ENCODE measurements at places on chromosomes 12 and 14. TPM values are rescaled to one million over a fixed set of nuclear protein-coding genes. Genes with fewer than 3 reads are reported as not detected.
A peak's percentile ranks its signal among the peaks of the same experiment; 100 is the strongest.

DNA sequence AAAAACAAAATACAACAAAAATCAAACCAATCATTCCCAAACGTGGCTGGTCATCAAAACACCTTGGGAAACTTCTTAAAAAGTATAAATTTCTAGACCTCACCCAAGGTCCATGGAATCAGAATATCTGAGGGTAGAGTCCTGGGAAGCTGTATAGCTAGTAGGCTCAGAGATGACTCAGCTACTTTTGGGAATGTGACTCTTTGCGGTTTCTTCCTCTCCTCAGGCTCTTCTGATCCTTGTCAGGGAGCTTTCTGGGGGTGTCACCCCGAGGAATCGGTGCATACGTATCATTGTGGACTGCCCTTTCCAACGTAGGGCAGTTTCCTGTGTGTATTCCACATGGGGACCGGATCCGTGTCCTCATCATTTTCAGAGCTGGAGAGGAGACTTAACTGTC, 14.8 kb downstream of the JDP2 start:
- DNase-seq = no peak
- H3K27ac ChIP-seq = no peak overlapping the region
- H3K4me3 ChIP-seq = no peak overlapping the region
- H3K27me3 ChIP-seq = no peaks in the 10 kb centered on the region

DNA sequence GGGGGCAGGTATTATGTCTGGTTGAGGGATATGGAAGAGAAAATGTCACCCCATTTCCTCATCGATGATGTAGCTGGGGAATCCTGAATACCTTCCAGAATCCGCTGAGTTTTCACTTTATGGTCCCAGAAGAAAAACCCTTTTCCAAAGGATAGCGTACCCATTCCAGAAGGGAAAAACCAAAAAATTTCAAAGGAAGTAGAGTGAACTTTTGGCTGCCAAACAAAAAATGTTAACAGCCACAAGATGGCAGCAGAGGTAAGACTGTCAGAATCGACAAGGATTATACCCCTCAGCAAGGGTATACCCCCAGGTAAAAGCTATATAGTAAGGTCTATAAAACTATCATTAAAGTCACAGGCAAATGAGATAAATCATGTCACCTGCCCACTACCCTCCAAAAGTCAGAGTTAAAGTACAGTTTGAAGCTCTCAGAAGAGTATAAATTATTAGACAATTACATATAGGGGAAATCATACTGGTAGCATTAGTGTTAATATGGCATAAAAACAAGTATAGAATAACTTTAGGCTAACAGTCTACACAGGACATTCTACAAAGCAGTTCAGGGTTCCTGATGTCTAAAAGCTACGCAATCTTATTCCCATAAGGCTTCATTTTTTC, 18.0 kb downstream of the ACIN1 start:
- H3K4me3 ChIP-seq = no peak overlapping the region
- peaks cover 36% of the 10 kb centered on the region for H3K36me3 ChIP-seq
- peaks cover 9% of the 10 kb centered on the region for H3K4me1 ChIP-seq
- H3K27me3 ChIP-seq = no peaks in the 10 kb centered on the region

DNA sequence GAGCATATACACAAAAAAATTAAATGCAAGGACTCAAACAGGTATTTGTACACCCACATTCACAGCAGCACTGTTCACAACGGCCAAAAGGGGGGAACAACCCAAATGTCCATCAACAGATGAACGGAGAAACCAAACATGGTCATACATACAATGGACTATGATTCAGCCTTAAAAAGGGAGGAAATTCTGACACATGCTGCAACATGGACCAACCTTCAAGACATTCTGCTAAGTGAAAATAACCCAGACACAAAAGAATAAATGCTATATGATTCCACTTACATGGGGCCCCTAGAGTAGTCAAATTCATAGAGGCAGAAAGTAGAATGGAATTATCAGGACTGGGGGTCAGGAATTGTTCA, 29.5 kb downstream of the ACTN1 start:
- no peak overlapping the region for H3K4me3 ChIP-seq
- H3K4me1 ChIP-seq = peaks cover 85% of the 10 kb centered on the region
- peak overlapping the region; percentile 90 for H3K27ac ChIP-seq
- no peaks in the 10 kb centered on the region for H3K27me3 ChIP-seq
- DNase-seq = no peak
- H3K36me3 ChIP-seq = peaks cover 33% of the 10 kb centered on the region

GRCh38 chr14:63939006-63939270, 86.1 kb downstream of the SYNE2 start:
- H3K36me3 ChIP-seq = peaks cover 15% of the 10 kb centered on the region
- peaks cover 30% of the 10 kb centered on the region for H3K4me1 ChIP-seq
- DNase-seq = no peak
- H3K27me3 ChIP-seq = no peaks in the 10 kb centered on the region
- H3K27ac ChIP-seq = no peak overlapping the region
- H3K4me3 ChIP-seq = no peak overlapping the region

GRCh38 chr12:71075743-71076142, 82.1 kb downstream of the TSPAN8 start:
- no peak overlapping the region for H3K27ac ChIP-seq
- no peak overlapping the region for H3K4me3 ChIP-seq
- H3K27me3 ChIP-seq = no peaks in the 10 kb centered on the region
- no peaks in the 10 kb centered on the region for H3K4me1 ChIP-seq
- no peaks in the 10 kb centered on the region for H3K36me3 ChIP-seq
- DNase-seq = no peak

- H3K27ac ChIP-seq = peak overlapping the region; percentile 89
- DNase-seq = peak; percentile 58
- peak overlapping the region; percentile 5 for H3K4me3 ChIP-seq
- H3K36me3 ChIP-seq = peaks cover 54% of the 10 kb centered on the region
- H3K27me3 ChIP-seq = no peaks in the 10 kb centered on the region
These were observed 15.0 kb upstream of the AKAP5 start for GRCh38 chr14:64450255-64450654.

DNA sequence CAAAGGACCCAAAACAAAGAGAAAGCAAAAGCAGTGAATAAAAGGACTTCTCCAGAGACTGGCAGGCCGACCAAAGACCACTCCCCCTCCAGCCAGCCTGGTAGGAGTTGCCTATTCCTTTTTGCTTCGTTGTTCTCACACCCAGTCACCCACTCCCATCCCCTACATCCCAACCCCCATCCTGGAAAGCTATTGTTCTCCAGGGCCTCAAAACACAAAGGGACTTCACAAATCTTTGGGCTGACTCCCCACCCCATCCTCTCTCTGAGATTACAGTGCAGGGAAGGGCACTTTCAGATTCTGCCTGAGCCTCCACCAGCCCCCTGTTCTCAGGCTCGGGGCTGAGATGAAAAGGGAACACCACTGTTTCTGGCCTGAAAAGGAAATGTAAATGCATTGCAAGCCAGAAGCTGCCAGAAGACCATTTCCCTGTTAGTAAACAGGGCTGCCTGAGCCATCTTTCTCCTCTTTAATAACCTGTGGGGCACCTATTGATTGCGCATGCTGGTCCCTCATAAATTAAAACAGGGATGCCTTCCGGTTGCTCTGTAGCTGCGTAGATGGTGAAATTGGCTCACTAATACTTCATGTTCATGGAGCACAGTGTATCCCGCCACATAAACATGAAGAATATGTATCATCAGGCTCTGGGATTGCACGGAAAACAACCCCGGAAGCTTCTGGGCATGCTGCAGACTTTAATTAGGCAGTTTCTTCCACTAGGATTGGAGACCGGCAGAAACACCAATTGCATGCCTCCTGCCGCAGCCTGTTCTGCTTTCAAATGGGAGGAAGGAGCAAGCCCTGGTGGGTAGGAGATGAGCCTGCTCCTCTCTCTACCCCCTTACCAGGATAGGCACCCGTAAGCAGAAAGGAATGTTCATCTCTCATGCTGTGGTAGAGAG, 130.3 kb upstream of the FUT8 start:
- H3K4me3 ChIP-seq = peak overlapping the region; percentile 69
- peak; percentile 37 for DNase-seq
- H3K27me3 ChIP-seq = no peaks in the 10 kb centered on the region
- H3K4me1 ChIP-seq = peaks cover 37% of the 10 kb centered on the region
- H3K36me3 ChIP-seq = no peaks in the 10 kb centered on the region

DNA sequence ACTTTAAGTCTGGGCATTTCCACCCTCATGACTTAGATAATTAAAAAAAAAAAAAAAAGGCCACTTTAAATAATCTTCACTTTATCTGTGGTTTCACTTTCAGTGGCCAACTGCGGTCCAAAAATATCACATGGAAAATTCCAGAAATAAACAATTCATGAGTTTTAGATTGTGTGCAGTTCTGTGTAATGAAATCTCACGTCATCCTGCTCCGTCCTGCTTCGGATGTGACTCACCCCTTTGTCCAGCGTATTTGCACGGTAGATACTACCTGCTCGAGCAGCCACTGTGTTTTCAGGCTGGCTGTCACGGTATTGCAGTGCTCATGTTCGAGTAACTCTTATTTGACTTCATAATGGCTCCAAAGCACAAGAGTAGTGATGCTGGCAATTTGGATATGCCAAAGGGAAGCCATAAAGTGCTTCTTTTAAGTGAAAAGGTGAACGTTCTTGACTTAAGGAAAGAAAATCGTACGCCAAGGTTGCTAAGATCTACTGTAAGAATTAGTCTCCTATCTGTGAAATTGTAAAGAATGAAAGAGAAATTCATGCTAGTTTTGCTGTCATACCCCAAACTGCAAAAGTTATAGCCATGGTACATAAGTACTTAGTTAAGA, 2.4 kb downstream of the E2F7 start:
- H3K4me1 ChIP-seq = peaks cover 9% of the 10 kb centered on the region
- H3K36me3 ChIP-seq = peaks cover 12% of the 10 kb centered on the region
- H3K27me3 ChIP-seq = peaks cover 40% of the 10 kb centered on the region
- no peak overlapping the region for H3K4me3 ChIP-seq

DNA sequence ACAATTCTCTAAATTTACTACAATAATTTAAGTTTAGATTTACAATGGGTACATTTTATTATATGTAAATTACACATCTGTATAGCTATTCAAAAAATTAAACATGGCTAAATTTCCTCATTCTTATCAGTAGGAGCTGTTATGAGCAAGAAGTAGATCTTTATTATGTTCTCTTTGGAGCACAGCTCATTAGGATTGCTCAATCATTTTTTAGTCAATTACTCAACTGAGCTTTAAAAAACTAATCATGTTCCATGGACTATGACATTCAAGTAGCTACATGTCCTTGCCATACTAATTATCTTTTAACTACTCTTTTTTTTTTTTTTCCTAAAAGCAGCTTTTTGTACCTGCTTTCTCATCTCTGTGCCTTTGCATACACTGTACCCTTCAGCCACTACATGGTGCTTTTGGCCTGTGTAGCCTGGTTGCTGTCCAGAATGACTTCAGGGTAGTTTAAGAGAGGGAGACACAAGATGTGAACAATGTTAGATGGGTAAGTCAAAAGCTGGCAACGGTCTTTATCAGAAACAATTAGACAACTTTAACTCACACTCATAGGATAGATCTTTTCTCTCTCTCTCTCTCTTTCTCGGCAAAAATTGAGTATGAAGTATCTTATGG, 69.0 kb downstream of the SSPN start:
- H3K27ac ChIP-seq = no peak overlapping the region
- no peaks in the 10 kb centered on the region for H3K4me1 ChIP-seq
- no peaks in the 10 kb centered on the region for H3K27me3 ChIP-seq
- H3K36me3 ChIP-seq = no peaks in the 10 kb centered on the region
- DNase-seq = no peak
- H3K4me3 ChIP-seq = no peak overlapping the region

DNA sequence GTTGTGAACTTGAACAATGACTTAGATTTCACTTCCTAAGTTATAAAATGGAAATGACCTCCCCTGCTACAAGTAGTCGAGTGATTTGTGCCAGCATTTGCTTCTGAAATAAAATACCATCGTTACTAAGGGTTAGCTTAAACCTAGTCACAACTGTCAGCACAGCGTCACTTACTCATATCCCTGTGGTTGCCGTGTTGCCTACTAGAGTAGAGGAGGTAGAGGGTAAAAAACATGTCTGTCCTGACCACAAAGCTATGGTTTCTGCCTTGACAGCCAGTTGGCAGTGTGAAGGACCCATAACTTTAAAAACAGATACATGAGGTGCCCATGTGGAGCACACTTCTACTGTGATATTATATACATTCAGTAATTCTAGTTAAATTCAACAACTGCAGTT, 234.2 kb upstream of the RGS6 start:
- H3K4me1 ChIP-seq = peaks cover 8% of the 10 kb centered on the region
- H3K27ac ChIP-seq = no peak overlapping the region
- peaks cover 33% of the 10 kb centered on the region for H3K36me3 ChIP-seq
- H3K27me3 ChIP-seq = no peaks in the 10 kb centered on the region
- H3K4me3 ChIP-seq = no peak overlapping the region

GRCh38 chr12:109533487-109533740, 39.9 kb downstream of the MMAB start:
- no peak overlapping the region for H3K4me3 ChIP-seq
- H3K27ac ChIP-seq = no peak overlapping the region
- H3K27me3 ChIP-seq = no peaks in the 10 kb centered on the region
- DNase-seq = no peak

- no peaks in the 10 kb centered on the region for H3K27me3 ChIP-seq
- no peak overlapping the region for H3K4me3 ChIP-seq
- H3K36me3 ChIP-seq = no peaks in the 10 kb centered on the region
- no peaks in the 10 kb centered on the region for H3K4me1 ChIP-seq
- no peak overlapping the region for H3K27ac ChIP-seq
- DNase-seq = no peak
These were observed 376.0 kb downstream of the C12orf75 start for GRCh38 chr12:105706321-105706972.

- H3K4me3 ChIP-seq = no peak overlapping the region
- no peaks in the 10 kb centered on the region for H3K4me1 ChIP-seq
- no peaks in the 10 kb centered on the region for H3K27me3 ChIP-seq
- DNase-seq = no peak
- no peak overlapping the region for H3K27ac ChIP-seq
These were observed 816.2 kb downstream of the DIO2 start for GRCh38 chr14:79395061-79395460.

DNA sequence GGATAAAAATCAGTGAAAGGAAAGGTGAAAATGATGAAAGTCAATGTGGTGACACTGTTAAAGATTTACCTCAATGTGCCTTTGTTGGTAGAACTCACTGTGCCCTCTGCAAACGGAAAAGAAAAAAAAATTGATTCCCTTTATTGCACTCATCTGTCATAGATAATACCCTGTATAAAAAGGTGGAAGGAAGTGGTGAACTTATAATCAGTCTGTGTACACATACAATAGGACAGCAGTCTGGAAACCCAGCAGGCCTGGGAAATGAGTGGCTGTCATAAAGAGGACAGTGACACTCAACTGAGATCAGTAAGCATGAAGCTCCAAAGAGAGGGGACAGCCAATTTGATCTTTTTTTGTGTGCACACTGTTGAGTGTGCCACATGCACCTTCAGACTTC, 364.7 kb downstream of the NOVA1 start:
- no peak overlapping the region for H3K27ac ChIP-seq
- no peaks in the 10 kb centered on the region for H3K4me1 ChIP-seq
- no peak for DNase-seq

GRCh38 chr14:97536421-97536820, 739.2 kb downstream of the VRK1 start:
- no peak overlapping the region for H3K4me3 ChIP-seq
- H3K36me3 ChIP-seq = no peaks in the 10 kb centered on the region
- no peak for DNase-seq
- no peak overlapping the region for H3K27ac ChIP-seq
- H3K4me1 ChIP-seq = no peaks in the 10 kb centered on the region

Gene SLC39A5
- total RNA-seq = 0.41 TPM

Gene PLEKHD1
- total RNA-seq = 0.07 TPM

Gene FBLN5
- total RNA-seq = 1.3 TPM

Gene LUM
- not detected for total RNA-seq

Gene CACNA1C
- 0.02 TPM for total RNA-seq

Gene WNT1
- not detected for total RNA-seq

Gene CLEC4A
- total RNA-seq = 2.0 TPM

Gene AGAP2
- 22.4 TPM for total RNA-seq

Gene KLRK1
- total RNA-seq = 112 TPM

Gene RILPL1
- 2.9 TPM for total RNA-seq

Gene JAG2
- total RNA-seq = 3.6 TPM

Gene SLC7A8
- 1.9 TPM for total RNA-seq

Gene MYF5
- total RNA-seq = not detected

Gene GPRC5D
- total RNA-seq = not detected

Gene RNF31
- 71.6 TPM for total RNA-seq

Gene CEP290
- total RNA-seq = 15.3 TPM

Gene GCH1
- total RNA-seq = 38.1 TPM

All from activated CD8-positive, alpha-beta T cell treated with anti-CD3 and anti-CD28 coated beads for 36 hours (primary cell).